ENCODE measurements at places on chromosomes 5 and 9. TPM values are rescaled to one million over a fixed set of nuclear protein-coding genes. Genes with fewer than 3 reads are reported as not detected.

GRCh38 chr9:859251-859650 is 17.8 kb downstream of the DMRT1 start:
- no peak for DNase-seq

- DNase-seq = no peak
Observed at GRCh38 chr9:21607576-21607975, 125.5 kb upstream of the IFNE start.

DNA sequence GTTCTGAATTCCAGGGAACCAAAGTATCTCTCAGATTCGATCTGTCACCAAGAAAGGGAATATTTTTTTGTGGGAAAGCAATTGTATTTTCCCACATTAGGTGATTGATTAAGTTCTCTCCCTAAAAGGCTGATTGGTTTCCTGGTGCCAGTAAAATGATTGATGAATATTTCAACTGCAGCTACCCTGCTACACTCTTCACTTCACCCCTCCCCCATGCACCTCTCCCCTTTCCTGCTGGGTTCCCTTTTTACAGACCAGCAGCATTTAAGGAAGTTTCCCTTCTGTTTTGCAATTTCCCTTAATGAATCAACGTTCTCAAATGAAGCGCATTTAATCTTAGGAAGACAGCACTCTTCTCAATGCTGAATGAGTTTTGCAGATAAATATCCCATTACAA is 13.1 kb downstream of the NR6A1 start:
- no peak for DNase-seq

GRCh38 chr9:134515026-134515821 is 126.4 kb upstream of the COL5A1 start:
- peak; percentile 19 for DNase-seq

- no peak for DNase-seq
Observed at GRCh38 chr9:20242510-20243189, 379.6 kb downstream of the MLLT3 start.

Gene MEIKIN
- total RNA-seq = not detected

All from stomach (tissue), 19 donors.